ENCODE measurements at places on chromosomes 3 and 15.

DNA sequence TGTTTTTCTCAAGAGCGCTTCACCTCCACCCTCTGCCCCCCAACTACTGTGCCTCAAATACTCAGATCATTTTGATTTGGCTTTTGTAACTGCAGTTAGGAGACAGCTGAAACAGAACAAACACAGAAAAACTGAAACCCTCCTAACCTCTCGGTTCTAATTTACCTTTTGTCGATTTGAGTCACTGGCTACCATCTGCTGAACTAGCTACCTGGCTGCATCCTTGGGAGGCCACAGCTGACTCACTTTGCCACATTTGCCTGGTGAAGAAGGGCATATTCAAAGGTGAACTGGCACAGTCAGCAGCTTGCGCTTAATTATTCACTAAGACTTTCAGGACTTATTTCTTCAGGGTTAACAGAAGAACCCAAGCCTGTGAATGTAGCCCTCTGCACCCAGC lies 117.7 kb downstream of the FOXB1 start:
- no peak for DNase-seq

DNA sequence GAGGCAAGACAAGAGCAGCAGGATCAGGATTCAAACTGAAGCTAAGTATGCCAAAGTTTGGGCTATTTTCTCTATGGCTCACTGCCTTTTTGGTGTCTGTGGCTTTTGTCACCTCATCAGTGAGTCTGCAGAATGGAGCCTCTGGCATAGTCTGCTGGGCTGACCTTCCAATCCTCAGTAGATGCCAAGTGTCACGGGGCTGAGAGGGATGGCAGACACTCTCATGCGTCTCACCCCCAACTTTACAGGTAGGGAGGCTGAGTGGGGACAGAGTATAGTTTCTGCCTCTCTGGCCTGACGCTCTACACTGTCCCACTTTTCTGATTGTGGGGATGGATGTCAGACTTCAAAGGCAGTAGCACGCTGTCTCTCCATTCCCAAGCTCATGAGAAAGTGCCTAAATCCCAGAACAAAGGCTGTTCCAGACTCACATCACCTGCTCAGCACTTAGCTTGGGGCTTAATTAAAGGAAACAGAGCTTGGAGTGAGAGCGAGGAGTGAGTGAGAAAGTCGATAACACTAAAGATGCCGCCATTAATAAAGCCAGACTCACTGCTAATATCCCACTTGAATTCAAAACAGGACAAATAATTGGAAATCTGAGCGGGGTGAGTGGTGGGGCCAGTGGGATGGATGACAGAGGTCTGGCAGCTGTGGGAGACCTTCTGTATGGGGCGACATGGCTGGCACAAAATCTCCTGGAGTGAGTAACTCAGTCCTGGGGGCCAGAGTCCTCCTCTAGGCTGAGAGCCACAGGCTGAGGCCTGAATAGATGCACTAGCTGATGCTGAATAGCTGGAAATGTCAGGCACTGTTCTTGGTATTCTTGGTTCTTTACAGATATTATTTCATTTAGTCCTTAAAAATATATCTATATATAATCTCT lies 78.4 kb upstream of the MRPS22 start:
- DNase-seq, result no peak

GRCh38 chr3:139745831-139746230 lies 68.1 kb upstream of the NMNAT3 start:
- DNase-seq, result no peak

DNA sequence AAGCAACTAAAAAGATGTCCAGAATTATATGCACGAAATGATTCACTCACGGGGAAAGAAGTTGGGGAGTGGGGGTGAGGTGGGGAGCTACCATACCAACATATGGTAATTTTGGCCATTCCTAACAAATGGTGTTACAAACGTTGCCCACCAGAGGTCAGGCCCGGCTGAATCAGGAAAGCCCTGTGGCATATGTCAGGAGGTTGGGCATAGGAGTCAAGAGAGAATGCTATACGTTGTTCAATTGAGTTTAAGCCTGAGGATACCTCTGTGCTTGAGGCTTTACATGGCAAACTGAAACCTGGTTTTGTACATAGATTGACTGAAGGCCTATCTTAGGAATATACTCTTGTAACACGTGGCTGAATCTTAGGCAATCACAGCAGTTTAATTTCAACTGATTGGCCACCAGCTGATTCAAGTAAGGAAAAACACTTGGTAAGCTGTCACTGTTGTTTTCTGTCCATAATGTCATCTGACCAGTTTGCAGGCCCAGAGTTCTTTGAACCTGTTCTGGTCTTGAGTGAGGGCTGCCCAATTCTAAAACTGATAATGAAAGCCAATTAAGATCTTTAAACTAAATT lies 23.4 kb upstream of the SLC2A2 start:
- no peak for DNase-seq

GRCh38 chr3:52532517-52532837 lies 1.2 kb downstream of the NT5DC2 start:
- DNase-seq, result no peak

DNA sequence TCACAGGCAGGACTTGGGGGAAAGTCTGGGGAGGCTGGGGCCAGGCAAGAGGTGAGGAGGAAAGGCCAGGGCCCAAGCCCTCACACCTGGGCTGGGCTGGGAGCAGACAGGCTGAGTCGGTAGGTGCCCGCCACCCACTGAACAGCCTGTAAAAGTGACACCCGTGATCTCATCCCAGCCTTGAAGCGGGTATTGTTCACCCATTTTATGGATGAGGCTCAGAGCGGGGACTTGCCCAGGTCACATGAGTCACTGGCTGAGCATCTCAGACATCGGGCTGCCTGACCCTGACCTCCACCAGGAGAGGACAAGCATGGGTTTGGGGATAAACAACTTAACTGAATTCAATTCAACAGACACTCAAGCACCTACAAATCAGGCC lies 52.0 kb upstream of the CTSH start:
- DNase-seq, result no peak

GRCh38 chr3:62149962-62150361 lies 223.4 kb downstream of the FEZF2 start:
- no peak for DNase-seq

DNA sequence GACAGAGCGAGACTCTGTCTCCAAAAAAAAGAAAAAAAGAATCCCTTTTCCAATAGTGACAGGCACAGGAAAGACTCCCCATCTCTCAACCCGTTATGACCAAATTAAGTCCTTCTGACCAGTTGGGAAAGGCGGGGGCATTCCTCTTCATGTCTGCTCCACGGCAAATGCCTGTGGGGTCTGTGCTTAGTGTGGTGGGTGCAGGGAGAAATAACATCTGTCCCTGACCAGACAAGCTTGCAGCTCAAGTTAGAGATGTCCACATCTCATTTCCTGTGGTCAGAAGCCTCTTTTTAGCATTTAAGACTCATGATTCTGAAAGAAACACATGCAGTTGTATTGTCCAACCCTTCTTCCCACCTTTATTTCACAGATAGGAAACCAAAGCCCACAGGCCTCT lies 16.2 kb downstream of the PLA1A start:
- DNase-seq, result no peak

DNA sequence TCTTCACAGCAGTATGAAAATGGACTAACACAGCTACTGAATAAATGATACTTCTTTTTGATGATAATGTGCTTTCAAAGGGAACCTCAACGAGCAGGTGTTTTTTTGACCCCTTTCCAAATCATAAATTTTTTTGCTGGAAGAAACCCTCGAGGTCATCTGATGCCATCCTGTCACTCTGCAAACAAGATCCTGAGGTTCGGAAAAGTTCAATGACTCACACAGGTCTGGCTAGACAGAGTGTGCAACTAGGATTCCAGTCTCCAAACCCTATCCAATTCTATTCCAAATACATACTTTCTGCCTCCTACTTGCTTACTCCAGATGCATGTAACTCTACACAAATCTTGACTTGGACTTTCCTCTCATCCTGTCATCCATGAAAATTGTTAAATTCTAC lies 124.7 kb downstream of the NEDD4 start:
- no peak for DNase-seq

GRCh38 chr3:148455098-148455497 lies 242.6 kb upstream of the AGTR1 start:
- DNase-seq, result no peak

GRCh38 chr3:44568561-44568960 lies 13.6 kb downstream of the ZKSCAN7 start:
- DNase-seq, result no peak

DNA sequence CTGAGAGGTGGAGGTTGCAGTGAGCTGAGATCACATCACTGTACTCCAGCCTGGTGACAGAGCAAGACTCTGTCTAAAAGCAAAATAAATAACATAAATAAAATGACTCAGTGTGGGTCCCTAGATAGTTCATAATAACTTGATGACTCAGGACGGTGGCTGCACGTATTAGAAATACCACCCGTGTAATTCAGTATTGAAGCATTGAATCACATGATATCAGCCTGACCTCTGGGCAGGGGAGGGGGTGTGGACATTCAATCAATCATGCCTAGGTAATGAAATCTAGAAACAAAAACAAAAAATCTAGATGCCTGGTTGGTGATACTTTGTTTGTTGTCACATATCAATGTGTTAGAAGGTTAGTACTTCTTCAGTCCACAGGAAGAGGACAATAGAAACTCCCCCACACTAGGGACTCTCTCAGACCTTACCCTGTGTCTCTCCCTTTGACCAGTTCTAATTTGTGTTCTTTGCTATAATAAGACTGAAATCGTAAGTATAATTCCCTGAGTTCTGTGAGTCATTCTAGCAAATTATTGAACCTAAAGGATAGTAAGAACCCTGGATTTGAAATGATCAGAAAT lies 177.3 kb downstream of the GAP43 start:
- DNase-seq, result no peak

DNA sequence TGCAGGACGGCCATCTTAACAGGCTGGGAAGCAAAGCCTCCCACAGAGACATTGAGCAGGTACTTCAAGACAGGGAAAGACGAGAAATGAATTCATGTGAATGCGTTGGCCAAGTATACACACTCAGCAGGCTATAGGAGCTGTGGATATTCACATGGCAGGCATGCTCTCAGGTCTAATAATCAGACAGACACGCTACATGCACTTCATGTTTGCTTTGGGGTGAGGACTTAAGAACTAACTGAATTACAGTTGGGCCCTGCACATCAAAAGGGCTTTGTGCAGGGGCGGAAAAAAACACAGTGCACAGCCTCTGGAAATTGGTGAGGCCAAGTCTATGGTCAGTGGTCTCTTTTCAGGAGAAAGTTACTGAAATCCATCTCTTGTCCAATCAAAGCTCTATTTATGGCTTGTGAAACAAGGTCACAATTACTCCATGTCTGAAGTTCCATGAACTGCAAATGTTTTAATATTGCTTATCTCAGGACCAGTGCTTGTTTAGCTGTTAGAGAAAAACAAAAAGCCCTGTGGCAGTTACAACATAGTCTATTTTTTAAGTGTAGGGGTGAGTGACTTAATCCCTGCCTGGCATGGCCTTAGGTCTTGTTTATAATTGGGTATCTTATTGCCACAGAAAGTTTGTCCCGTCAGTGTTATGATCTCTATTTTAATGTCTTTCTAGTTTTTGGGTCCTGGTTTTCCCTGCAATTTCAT lies 100.6 kb upstream of the GOLGA6L6 start:
- no peak for DNase-seq

GRCh38 chr3:158471639-158472294 lies 99.2 kb upstream of the MLF1 start:
- DNase-seq, result no peak

- DNase-seq, result no peak
These were observed 89.4 kb upstream of the C3orf80 start for GRCh38 chr3:160135851-160136250.

GRCh38 chr3:43178891-43179366 lies 73.0 kb upstream of the POMGNT2 start:
- DNase-seq, result no peak

- DNase-seq, result no peak
These were observed 691.9 kb downstream of the NTRK3 start for GRCh38 chr15:87564681-87565080.

DNA sequence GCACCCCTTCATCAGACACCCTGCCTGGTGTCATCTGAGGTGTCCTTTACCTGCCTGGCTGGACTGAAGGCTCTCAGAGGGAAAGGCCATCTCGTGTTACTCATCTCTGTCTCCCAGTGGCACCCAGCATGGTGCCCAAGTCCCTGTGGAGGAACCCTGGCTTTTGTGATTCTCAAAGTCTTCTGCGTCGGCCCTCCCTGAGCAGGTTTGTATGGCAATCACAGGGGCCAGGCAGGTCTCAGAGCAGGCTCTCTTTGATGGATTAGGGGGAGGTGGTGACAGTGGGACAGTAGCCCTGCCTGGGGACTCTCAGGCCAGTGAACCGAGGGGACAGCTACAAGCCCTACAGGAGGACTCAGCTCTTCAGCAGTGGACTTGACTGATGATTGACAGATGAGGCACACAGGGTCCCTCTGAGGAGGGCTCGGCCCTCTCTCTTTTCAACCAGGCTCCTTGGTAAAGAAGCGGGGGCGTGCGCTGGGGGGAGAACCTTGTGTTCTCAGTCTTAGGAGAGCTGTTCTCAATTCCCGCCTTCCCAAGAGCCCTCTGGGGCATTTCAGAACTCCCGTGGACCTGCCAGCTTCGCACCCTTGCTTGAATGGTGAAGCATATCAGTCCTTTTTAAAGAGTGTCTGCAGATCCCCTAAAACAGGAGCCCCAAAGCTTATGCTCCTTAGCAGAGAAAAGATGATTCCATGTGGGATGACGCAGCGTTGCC lies 108.3 kb downstream of the VGLL4 start:
- DNase-seq, result no peak

GRCh38 chr3:146280864-146281263 lies 30.0 kb upstream of the PLSCR4 start:
- DNase-seq, result no peak

- DNase-seq, result no peak
These were observed 191.1 kb downstream of the PLCH1 start for GRCh38 chr3:155553780-155554179.

- DNase-seq, result no peak
These were observed 40.9 kb upstream of the LDHAL6B start for GRCh38 chr15:59165726-59166125.

GRCh38 chr15:44101286-44101685 lies 93.8 kb downstream of the FRMD5 start:
- DNase-seq, result no peak

DNA sequence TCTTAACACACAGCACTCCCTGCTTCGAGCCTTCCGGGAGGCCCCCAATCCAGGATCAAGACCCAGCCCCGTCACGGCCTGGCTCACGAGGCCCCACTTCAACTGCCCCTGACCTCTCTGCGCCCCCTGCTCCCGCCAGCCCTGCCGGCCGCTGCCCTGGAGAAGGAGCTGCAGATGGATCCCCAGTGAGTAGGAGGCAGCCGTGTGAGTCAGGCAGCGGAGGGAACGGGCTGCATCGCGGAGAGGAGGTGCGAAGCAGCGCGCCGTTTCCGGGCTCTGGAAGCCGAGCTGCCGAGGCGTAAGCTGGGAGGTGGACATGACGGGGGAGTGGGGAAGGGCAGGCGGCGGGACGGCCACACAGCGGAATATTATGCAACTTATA lies 133.4 kb downstream of the TPRA1 start:
- DNase-seq, result no peak

DNA sequence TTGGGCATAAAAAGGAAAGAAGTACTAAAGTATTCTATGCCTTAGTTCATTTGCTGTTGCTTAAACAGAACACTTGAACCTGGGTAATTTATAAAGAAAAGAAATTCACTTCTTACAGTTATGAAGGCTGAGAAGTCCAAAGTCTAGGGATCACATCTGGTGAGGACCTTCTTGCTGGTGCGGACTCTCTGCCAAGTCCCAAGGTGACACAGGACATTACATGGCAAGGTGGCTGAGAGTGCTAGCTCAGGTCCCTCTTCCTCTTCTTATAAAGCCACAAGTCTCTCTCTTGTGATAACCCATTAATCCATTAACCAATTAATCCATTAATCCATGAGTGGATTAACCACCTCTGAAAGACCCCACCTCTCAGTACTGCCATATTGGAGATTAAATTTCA lies 3.1 kb upstream of the ZBTB38 start:
- no peak for DNase-seq

- DNase-seq, result no peak
These were observed 137.9 kb downstream of the SSR3 start for GRCh38 chr3:156416846-156417558.
